ENCODE measurements at places on chromosomes 11 and 22.

DNA sequence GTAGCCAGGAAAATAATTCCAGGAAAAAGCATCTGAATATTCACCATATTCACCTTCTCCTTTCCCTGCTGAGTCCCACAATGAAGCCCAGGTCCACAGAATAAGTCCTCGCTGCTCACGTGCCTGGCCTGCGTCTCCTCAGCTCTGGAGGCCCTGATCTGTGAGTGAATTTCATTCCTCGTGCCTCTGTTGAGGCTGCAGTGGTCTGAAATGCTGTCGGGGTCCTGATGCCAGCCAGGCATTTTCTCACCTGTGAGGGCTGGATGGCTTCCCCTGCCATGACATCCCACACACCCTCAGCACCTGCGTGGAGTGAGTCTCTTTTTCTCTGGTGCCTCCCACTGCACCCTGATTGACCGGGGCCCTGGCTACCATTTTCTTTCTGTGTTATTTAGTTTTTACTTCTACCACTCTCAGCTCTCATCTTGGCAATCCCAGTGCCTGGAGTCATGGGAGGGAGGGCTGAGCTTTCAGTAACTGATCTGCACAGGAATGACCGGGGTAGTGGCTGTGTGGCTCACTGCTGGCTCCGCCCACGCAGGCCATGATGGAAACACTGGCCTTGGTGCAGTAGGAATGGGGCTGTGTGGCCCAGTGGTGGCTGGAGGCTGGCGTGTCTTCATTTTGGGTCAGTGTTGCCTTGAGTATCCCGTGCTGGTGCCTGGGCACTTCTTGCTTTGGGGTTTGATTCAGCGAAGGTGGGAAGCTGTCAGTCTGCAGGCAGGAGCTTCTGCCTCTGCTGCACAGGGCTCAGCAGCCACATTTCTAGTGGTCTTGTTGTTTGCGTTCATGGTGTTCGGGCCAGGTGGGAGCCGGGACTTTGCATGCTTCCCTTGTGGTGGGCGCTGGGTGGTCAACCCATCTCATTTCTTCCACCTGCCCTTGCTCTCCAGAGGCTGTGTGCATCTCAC, 807.2 kb downstream of the TBC1D22A start:
- no peak for DNase-seq

DNA sequence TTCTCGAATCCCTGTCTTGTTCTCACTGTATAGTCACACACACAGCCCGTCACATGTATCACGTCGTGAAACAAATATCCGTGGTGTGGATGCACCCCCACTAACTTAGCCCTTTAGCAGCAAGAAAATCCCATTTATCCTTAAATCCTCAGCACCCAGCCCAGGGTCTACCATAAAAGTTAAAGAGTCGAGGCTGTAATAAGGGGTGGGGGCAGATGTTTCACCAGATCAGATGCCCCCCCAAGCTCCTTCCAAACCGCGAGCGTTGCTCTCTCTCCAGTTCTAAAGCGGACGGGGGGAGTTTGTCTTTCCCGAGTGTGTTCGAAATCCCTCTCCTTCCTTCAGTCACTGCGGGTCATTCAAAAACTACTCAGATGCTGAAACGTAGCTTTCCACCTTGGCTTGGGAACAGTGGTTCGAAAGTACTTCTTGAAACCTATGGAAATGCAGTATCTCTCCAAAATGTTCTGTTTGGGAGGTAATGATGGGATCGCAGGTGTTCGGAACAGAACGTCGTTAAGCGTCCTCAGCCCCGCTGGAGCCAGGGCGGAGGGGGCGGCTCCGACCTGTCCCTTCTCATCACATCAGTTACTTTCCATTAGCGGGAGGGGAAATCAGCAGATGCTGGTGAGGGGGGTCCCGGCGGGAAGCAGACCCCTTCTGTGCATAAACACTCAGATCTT, 156.2 kb downstream of the BRD1 start:
- DNase-seq: no peak

DNA sequence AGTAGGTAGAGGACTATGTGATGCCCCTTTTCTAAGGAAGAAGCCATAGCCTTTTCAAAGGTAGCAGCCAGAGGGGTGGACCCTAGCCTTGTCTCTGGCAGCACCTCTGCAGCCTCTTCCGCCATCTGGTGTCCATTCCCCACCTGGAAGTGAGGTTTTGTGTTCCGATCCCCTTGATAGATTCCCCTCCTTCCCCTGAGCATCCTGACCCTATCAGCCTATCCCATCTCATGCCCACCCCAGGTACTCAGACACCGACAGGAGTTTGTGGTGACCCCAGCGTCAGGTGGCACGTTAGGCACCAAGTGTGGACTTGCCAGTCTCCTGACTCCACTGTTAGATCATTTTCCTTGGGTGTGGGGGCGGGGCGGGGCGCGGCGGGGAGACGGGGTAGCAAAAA, 398 bp upstream of the FAM89B start:
- DNase-seq: no peak

- DNase-seq: peak; percentile 95
Measured at GRCh38 chr11:96306933-96307775, 35.8 kb downstream of the MAML2 start.

- no peak for DNase-seq
Measured at GRCh38 chr11:5405173-5405572, 16.7 kb upstream of the OR51Q1 start.

GRCh38 chr11:122741613-122742300, 86.2 kb downstream of the UBASH3B start:
- no peak for DNase-seq

GRCh38 chr11:45092901-45093760, 53.3 kb upstream of the PRDM11 start:
- no peak for DNase-seq

DNA sequence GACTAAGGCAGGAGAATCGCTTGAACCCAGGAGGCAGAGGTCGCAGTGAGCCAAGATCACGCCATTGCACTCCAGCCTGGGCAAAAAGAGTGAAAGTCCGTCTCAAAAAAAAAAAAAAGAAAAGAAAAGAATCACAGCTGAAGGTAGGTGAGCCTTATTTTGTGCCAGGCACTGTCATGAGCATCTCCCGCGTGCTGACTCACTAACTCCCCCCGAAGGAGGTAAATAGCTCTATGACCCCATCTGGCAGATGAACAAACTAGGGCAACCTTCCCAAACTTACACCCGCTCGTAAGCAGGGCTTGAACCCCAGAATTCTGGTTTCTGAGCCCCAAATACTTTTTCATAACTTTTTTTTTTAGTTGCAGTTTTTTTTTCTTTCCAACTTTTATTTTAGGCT, 60.3 kb downstream of the ANO1 start:
- no peak for DNase-seq

DNA sequence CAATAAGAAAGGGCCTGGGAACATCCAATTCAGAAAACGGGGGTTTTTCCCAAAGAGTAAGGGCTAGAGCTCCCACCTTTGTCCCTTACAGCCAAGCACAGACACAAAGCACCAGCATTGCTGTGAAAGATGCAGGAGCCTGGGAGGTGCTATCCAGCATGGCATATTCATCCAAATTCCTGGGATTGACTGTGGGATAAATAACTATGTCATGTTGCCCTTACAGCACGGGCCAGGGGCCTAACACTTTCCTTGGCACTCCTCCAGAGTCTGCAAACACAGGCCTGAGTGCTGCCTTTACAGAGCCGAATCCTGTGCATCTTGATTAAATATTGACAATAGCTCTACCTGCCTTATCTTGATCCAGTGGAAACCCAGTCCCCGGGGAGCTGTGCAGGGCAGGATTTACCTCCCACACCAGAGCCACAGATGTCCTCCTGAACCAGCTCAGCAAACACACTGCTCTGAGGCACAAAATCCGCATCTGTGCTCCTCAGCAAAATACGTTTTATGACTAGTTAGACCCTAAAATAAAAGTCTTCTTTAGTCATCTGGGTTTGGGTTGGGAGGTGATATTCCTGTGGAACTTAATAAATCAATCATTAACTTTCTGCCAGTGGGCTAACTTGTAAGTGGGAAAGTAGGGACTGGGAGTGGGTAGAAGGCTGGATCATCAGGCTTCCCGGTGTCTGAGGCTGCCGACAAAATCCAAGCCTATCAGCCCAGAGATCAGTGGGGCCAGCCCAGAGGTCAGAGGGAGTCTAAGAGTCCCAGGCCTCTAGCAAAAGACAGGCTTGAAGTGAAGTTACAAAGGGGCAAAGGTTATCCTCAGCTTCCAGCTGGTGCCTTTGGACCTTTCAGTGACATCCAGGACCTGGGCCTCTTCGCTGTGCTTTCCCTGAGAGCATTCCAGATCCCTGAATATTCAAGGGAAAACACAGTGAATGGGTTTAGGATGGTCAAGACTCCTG, 36.5 kb downstream of the POU2AF3 start:
- no peak for DNase-seq

- DNase-seq: no peak
Measured at GRCh38 chr11:126978911-126979310, 21.7 kb downstream of the KIRREL3 start.

DNA sequence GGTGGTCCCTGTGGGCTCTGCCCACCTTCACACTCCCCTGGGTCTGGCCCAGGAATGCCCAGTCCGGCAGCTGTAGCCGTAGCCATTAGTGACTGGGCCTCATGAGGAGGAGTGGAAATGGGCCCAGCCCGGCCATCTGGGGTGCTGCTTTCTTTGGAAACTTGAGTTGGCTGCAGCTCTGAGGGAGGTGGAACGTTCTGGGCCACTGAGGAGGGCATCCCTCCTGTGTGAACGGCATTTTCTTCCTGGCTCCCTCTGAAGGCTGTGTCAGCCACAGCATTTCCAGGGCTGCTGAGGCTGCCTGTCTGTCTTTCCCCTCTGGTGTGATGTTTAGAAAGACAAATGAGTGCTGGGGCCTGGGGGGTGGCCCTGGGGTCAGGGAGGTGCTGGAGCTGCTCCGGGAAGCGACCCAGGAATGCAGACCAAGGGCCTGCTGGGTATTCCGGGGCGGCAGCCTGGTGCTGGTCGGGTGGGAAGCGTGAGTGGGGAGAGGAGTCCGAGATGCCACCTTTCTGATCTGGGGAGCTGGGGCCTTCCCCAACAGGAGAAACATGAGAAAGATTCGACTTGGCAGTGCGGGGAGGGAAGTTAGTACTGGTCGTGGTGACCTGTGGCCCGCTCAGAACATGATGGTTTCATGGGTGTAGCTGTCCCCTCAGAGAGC, 27.1 kb downstream of the PTDSS2 start:
- no peak for DNase-seq

- DNase-seq: no peak
Measured at GRCh38 chr11:88288560-88288959, 49.0 kb downstream of the CTSC start.

DNA sequence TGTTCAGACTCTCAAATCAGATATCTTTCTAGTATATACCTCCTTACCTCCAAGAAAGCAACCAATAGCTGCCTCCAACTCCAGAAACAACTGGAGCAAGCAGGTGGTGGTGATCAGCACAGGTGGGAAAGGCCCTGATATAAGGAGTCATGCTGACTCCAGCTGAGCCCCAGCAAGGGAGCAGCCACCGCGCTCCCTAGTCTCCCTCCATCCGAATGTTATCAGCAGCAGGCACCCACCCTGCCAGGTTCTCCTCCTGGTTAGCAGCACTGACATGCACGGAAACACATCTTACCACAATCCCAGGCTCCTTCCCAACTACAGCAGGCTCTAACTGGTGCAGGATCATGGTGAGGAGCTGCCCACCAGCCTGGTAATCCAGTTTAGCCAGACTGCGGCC, 18.5 kb upstream of the STK33 start:
- DNase-seq: no peak

DNA sequence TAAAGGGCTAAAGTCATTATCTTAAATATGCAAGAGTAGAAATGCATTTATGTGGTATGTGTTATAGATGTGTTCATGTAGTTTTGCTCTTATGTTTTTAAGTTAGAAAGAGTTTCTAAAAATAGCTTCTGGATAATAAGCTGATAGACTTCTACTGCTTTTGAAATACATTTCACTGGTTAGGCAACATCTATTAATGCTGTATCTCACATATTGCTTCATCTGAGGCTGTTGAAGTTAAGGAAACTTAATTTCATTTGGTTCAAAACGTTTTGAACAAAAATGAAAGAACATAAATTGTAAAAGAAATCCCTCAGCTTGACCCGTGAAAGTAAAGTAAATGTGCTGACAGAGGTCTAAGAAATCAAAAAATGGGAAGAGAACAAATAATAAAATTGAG, 164.0 kb upstream of the CTSC start:
- DNase-seq: no peak

DNA sequence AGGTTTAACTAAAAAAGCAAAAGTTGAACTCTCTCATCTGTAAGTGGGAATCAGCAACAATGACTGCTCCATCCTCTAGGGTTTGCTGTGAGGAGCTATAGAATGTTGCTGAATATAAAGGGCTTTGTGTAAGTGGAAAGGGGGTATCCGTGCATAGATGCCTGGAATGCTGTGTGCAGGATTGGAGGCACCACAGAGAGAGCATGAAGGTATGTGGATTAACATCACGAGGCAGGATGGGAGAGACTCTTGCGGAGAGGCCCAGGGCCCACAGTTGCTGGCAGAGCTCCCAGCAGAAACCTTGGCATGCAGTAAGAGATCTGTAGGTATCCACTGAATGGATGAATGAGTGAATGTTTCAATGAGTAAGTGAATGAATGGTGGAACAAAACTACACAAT, 298.7 kb upstream of the DDI1 start:
- DNase-seq: no peak

DNA sequence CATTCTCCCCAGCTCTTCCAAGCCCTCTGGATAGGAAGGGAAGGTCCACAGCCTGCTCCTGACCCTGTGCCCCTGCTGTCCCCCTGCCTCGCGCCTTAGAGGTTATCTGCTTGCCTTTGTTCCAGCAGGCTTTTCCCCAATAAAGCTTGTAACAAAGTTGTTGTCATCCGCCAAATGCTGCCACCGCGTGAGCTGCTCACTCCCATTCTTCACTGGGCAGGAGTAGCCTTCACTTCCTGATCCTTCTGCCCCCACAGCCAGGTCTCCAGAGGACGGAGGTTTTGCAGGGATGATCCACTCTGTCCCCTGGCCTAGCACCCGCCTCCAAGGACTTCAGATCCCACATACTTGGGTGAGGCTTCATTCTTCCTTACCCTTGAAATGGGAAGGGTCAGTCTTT, 94.0 kb upstream of the RASSF10 start:
- no peak for DNase-seq

GRCh38 chr11:73204711-73205121, 13.4 kb upstream of the P2RY2 start:
- DNase-seq: no peak

DNA sequence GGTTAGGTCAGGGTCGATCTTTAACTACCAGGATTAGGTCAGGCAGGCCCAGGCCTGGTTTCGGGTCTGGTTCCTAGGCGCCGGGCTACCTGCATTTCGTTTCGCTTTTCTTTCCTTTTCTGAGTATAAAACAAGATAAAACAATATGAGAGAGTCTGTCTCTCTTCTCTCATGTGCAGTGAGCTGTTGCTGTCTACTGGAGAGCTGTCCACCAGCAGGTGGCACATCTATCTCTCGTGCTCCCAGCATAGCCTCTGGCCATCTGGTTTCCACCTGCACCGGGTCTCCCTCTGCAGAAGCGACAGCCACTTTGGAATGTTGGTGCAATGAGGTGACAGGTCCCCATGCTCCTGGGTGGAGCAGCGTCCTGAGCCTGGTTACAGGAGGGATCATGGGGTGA, 27.6 kb downstream of the RIBC2 start:
- DNase-seq: peak; percentile 17

- DNase-seq: no peak
Measured at GRCh38 chr22:20530368-20531153, 23.2 kb downstream of the MED15 start.

DNA sequence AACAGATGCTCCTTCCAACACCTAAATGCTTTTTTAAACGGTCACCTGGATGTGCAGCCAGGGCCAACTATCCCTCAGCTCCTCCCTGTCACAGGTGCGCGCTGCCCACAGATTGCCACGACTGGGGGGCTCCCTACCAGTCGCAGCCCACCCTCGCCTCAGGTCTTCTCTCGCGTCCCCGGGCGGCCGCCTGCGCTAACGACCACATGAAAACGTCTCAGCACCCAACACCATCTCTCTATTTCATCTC, 469 bp downstream of the ZBED5 start:
- no peak for DNase-seq

Data from Panc1 (cell line).